ENCODE measurements at places on chromosomes 13 and 19. TPM values are rescaled to one million over a fixed set of nuclear protein-coding genes. Genes with fewer than 3 reads are reported as not detected.

TGDS gene
- total RNA-seq: 4.6 TPM

CD209 gene
- total RNA-seq: 7.1 TPM

COQ8B gene
- 40.9 TPM for total RNA-seq

SHISA2 gene
- total RNA-seq: 0.43 TPM

GRCh38 chr19:14102756-14103155 lies 12.2 kb upstream of the SAMD1 start:
- H3K4me3 ChIP-seq: no peak overlapping the region
- H3K36me3 ChIP-seq: peaks cover 43% of the 10 kb centered on the region
- no peak overlapping the region for H3K27ac ChIP-seq
- DNase-seq: no peak

GRCh38 chr13:85825454-85825853 lies 26.2 kb upstream of the SLITRK6 start:
- no peaks in the 10 kb centered on the region for H3K27me3 ChIP-seq
- H3K4me3 ChIP-seq: no peak overlapping the region
- H3K4me1 ChIP-seq: no peaks in the 10 kb centered on the region
- H3K36me3 ChIP-seq: no peaks in the 10 kb centered on the region
- DNase-seq: no peak

- no peak overlapping the region for H3K27ac ChIP-seq
- no peaks in the 10 kb centered on the region for H3K36me3 ChIP-seq
- no peak overlapping the region for H3K4me3 ChIP-seq
Measured at GRCh38 chr13:100439247-100439970, 149.2 kb downstream of the GGACT start.

DNA sequence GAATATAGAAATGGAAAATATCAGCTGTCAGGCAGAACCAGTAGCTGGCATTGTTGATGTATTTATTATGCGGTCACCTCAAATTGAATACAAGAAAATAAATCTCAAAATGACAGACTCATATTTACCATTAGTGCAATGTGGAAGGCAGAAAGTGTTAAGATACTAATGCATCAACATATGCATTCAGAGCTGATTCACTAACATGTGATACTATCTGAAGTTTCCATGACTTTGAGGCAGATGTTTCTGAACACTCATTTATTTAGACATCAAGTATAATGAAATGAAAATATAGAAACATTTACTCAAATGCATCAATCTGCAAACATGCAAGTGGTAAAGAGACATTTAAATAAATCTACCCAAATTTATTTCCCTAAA lies 474.2 kb upstream of the SLC10A2 start:
- no peak overlapping the region for H3K27ac ChIP-seq
- H3K4me3 ChIP-seq: no peak overlapping the region
- DNase-seq: no peak

- H3K27me3 ChIP-seq: no peaks in the 10 kb centered on the region
- no peak overlapping the region for H3K27ac ChIP-seq
- peaks cover 82% of the 10 kb centered on the region for H3K36me3 ChIP-seq
- DNase-seq: no peak
Measured at GRCh38 chr13:112879283-112879833, 89.7 kb upstream of the MCF2L start.

DNA sequence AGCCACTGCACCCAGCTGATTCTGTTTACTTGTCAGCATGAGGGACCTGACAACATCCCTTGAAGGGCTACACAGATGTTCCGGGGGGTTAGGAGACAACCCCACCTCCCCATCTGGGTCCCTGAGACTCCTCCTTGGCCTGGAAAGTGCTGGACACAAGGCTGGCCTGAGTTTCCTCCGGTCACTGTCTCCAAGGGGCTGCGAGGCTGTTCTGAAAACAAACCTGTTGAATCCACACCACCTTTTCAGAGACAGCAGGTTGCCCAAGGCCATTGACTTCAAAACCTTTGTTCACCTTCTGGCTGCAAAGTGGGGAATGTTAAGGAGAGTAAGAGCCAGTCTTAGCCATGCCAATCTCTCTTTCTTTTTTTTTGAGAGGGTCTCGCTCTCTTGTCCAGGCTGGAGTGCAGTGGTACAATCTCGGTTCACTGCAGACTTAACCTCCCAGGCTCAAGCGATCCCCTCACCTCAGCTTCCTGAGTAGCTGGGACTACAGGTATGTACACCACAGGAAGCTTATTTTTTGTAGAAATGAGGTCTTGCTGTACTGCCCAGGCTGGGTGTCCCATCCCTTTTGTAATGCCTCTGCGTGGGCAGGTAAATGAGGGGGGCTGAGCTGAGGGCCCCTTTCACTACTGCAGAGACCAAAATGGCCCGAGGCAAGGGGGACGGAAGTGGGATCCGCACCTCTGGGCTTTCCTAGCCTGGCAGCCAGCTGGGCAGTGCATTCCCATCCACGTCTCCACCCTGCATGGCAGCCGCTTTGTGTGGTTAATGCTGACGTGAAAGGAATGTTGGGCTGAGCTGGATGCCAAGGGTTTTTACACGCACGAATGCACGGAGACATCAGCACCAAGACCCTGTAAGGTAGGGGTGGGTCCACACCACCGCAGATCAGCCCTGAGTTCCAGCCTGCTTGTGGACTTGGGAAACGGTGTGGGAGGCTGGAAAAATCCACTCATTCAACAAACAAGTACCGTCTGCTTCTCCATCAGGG lies 1.9 kb upstream of the ZNF628 start:
- no peak overlapping the region for H3K27ac ChIP-seq
- H3K4me1 ChIP-seq: peaks cover 14% of the 10 kb centered on the region
- no peaks in the 10 kb centered on the region for H3K27me3 ChIP-seq
- no peaks in the 10 kb centered on the region for H3K36me3 ChIP-seq
- no peak overlapping the region for H3K4me3 ChIP-seq

Measured in stomach (tissue), 19 donors.